ENCODE measurements at places on chromosomes 12 and 14.
A peak's percentile ranks its signal among the peaks of the same experiment; 100 is the strongest.

DNA sequence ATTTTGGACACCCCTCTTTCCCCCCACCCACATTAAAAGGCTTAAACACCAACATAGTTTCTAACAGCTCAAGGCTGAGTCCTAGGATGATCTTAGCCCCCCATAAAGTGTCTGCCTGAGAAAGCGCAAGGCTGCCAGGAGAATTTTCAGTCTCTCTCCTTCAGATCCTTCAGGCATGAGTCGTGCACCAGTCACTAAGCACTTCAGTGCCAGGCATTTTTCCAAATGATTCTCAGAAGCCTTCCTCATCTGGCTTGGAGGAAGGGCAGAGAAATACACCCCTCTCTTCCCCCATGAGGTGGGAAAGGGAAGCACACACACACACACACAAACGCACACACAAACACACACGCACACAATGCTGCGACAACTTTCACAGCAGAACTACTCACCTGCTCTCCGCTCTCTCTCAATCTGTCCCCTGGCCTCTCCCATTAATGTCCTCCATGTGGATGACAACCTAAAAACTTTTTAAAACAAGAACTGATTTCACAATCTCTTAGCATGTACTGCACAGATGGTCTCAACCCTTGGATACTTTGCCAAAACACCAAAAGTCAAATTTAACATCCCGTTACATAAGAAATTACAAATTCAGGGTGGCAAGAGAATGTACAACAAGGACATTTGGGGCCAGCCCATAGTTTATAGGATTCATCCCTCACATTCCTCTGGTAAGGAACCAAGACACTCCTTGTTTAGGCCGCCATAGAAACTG, 49.8 kb downstream of the CKAP4 start:
- no peak overlapping the region for H3K4me3 ChIP-seq
- no peak for DNase-seq
- H3K4me1 ChIP-seq: no peaks in the 10 kb centered on the region

DNA sequence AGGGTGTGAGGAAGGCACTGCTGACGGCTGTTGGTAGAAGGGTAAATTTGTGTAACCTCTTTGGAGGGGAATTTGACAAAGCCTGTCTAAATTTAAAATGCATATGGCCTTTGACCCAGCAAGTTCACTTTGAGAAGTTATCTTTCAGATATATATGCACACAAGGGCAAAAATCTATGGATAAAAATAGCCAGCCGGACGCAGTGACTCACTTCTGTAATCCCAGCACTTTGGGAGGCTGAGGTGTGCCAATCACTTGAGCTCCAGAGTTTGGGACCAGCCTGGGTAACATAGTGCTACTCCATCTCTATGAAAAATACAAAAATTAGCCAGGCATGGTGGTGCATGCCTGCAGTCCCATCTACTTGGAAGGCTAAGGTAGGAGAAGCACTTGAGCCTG, 13.4 kb downstream of the UBC start:
- no peak overlapping the region for H3K27ac ChIP-seq
- H3K4me1 ChIP-seq: peaks cover 14% of the 10 kb centered on the region
- no peak overlapping the region for H3K4me3 ChIP-seq
- no peak for DNase-seq

DNA sequence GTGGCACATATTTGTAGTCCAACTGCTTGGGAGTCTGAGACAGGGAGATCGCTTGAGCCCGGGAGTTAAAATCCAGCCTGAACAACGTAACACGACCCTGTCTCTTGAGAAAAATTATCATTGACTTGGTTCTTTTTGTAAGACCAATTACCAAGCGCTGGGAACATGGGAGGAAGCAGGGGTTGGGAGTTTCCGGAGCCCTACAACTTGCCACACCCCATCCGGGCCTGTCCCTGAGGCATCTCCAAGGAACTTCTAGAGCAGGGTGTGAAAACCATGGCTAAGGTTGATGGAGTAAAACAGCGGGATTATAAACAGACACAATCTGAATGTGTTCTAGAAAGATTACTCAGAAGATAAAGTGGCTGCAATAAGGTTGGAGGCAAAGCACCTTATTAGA, 10.3 kb downstream of the PLXNC1 start:
- H3K4me3 ChIP-seq: no peak overlapping the region
- peaks cover 22% of the 10 kb centered on the region for H3K36me3 ChIP-seq
- H3K4me1 ChIP-seq: peaks cover 21% of the 10 kb centered on the region
- no peaks in the 10 kb centered on the region for H3K27me3 ChIP-seq
- no peak overlapping the region for H3K27ac ChIP-seq

- H3K4me1 ChIP-seq: no peaks in the 10 kb centered on the region
- H3K27me3 ChIP-seq: peaks cover 3% of the 10 kb centered on the region
- peak overlapping the region; percentile 66 for H3K27ac ChIP-seq
- peak overlapping the region; percentile 66 for H3K4me3 ChIP-seq
- peak; percentile 91 for DNase-seq
These were observed 37.3 kb upstream of the RCOR1 start for GRCh38 chr14:102554821-102555819.

- H3K4me3 ChIP-seq: no peak overlapping the region
- no peaks in the 10 kb centered on the region for H3K27me3 ChIP-seq
- H3K36me3 ChIP-seq: no peaks in the 10 kb centered on the region
- no peak for DNase-seq
These were observed 70.4 kb upstream of the KITLG start for GRCh38 chr12:88650715-88651114.

GRCh38 chr12:53208435-53208834, 1.4 kb upstream of the ITGB7 start:
- H3K36me3 ChIP-seq: peaks cover 54% of the 10 kb centered on the region
- H3K27me3 ChIP-seq: no peaks in the 10 kb centered on the region
- no peak for DNase-seq
- H3K27ac ChIP-seq: peak overlapping the region; percentile 88
- H3K4me3 ChIP-seq: peak overlapping the region; percentile 81
- H3K4me1 ChIP-seq: peaks cover 64% of the 10 kb centered on the region
